ENCODE measurements at places on chromosomes 5 and 9.

GRCh38 chr9:91245431-91246313 is 116.0 kb downstream of the AUH start:
- ATAC-seq = no peak

- ATAC-seq = no peak
These were observed 11.1 kb upstream of the WNK2 start for GRCh38 chr9:93172666-93173364.

- ATAC-seq = peak; percentile 54
These were observed 20.5 kb downstream of the ABCA1 start for GRCh38 chr9:104907278-104907951.

DNA sequence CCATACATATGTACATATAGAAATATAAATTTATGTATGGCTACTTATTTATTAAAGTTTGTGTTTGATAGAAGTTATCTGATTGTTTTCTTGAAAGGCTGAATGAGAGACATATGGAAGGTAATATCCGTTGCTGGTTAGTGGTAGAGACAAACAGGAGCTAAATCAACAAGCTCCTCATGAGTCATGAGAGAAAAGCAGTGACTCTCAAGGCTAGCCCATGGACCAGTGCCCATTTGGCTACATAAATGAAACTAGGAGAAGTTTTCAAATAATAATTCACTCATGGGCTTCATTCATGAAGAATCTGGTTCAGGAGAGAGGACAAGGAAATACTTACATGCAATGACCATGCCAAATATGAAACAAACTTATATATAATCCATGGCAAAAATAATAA is 504.5 kb upstream of the ITGA1 start:
- no peak for ATAC-seq

DNA sequence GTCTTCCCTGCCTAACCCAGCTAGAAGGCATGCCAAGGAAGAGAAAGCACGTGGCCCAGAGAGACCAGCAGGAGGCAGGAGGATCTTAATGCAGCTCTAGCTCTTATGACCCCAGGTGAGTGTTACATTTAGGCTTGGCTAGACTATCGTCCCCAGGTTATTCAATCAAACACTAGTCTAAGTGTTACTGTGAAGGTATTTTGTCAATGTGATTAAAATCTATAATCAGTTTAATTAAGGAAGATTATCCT is 483.7 kb downstream of the BNC2 start:
- ATAC-seq = no peak

GRCh38 chr5:135625486-135625885 is 46.7 kb upstream of the CXCL14 start:
- no peak for ATAC-seq

DNA sequence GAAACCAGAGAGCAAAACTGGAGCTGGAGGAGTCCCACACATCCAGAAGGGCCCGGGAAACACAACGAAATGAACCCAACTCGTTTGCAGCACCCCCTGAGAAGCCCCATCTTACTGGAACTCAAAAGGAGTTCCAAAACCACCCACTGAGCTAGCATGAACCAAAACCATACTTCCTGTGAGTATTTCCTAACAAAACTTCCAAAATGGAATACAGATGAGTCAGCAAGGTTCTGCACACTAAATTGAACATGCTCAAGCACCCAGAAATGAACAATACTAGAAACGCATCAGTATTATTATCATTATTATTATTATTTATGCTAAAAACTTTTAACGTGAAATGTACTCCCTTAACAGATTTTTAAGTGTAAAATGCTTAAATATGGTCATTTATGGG is 8.0 kb upstream of the SPOCK1 start:
- no peak for ATAC-seq

All from gastroesophageal sphincter (tissue), 4 donors.